ENCODE measurements at places on chromosomes 3 and 15.
A peak's percentile ranks its signal among the peaks of the same experiment; 100 is the strongest.

DNA sequence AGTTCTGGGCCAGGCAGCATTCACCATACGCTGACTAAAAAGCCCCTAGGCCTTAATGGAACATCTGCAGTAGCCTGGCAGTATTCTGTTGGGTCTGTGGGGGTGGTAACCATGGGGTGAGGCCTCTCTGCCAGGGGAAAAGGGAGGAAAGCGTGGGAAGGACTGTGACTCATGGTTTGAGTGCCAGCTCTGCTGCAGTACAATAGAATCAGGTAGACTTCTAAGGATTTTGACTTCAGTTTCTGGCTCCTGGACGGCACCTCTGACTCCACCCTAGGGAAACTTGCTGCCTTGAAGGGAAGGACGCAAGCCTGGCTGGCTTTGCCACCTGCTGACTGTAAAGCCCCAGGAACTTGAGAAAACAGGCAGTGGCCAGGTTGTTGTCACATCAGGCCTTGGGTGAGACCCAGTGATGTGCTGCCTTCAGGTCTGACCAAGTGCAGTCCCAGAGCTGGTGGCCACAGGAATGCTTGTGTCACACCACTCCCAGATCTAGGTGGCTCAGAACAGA is 148.6 kb downstream of the SUCNR1 start:
- DNase-seq: peak; percentile 23

DNA sequence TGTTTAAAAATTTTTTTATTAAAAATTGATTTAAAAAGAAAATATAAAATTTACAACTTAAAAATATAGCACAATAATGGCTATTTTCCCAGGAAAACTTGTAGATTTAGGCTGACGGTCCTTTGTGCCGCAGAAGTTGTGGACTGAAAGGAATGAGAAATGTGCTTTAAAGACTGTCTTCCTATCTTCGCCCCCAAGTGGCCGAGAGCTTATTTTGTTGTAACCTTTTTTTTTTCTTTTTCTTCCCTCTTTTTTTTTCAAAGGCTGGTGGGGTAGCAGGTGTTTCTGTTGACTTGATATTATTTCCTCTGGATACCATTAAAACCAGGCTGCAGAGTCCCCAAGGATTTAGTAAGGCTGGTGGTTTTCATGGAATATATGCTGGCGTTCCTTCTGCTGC is 15.5 kb downstream of the SLC25A26 start:
- no peak for DNase-seq

- DNase-seq: no peak
Measured at GRCh38 chr15:76753771-76754170, 151.4 kb downstream of the SCAPER start.

- no peak for DNase-seq
Measured at GRCh38 chr3:187207624-187208023, 10.3 kb downstream of the RTP1 start.

DNA sequence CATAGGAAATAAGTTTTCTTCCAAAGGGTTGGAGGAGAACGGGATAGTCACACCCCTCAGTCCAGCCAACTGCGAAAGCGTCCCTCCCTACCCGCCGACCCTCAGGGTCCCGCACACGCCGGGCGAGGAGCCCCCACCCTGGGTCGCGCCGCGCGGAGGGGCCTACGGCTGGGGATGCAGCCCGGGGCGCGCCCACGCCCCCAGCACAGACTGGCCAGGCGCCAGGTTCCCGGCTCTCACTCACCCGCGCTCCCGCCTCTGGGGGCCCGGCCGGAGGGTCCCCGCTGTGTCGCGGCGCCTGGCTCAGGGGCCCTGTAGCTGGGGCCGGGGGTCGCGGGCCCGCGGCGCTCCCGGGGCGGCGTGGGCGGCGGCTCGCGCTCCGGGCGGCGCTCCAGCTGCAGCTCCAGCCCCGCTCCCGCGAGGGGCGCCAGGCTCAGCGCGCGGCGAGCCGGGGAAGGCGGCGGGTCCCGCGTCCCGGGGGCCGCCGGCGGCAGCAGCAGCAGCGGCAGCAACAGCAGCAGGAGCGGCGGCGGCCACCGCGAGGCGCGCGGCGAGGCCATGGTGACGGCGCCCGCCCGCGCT is 375 bp downstream of the HEG1 start:
- DNase-seq: no peak

Measured in activated T-cell treated with anti-CD3 and anti-CD28 coated beads for 48 hours (primary cell).